ENCODE measurements at places on chromosomes 7 and 10. TPM values are rescaled to one million over a fixed set of nuclear protein-coding genes. Genes with fewer than 3 reads are reported as not detected.

DNA sequence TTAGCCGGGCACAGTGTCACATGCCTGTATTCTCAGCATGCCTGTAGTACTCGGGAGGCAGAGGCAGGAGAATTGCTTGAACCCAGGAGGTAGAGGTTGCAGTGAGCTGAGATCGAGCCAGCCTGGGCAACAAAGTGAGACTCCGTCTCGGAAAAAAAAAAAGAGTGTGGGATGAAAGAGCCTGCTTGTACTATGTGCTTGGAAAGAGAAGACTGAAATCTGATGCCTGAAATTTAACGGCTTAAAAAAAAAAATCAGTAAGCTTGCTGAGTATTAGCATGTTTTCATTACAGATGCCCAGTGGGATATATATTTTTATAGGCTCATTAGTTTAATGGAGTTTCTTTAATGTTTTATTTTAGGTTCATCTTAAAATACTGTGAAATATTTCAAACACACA lies 4.2 kb downstream of the NT5C2 start:
- DNase-seq: no peak

DNA sequence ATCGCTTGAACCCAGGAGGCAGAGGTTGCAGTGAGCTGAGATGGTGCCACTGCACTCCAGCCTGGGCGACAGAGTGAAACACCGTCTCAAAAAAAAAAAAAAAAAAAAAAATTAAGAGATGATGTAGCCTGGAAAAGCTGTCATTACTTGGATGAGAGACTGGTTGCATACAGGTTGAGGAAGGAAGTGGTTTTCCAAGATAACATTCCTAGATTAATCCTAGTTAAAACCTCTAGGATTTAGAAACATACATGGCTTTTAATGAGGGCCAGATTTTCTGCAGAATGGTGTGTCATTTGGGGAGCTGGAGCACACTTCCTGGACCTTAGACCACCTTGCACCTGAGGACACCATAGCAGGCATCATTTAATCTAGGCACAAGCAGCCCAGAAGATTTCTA lies 17.8 kb downstream of the VWA2 start:
- DNase-seq: no peak

The OGDHL gene
- 10.4 TPM for total RNA-seq

- no peak for DNase-seq
Observed at GRCh38 chr10:7662522-7662921, 4.2 kb downstream of the ITIH5 start.

- no peak for DNase-seq
Observed at GRCh38 chr7:47581438-47581803, 490 bp downstream of the TNS3 start.

The OR13A1 gene
- total RNA-seq: 0.35 TPM

The SFXN4 gene
- 37.2 TPM for total RNA-seq

The ADRB1 gene
- 0.18 TPM for total RNA-seq

- no peak for DNase-seq
Observed at GRCh38 chr7:153567426-153567825, 484.8 kb upstream of the DPP6 start.

The BICC1 gene
- total RNA-seq: 9.3 TPM

The GSTO1 gene
- total RNA-seq: 65.5 TPM

The UCN3 gene
- not detected for total RNA-seq

The GNG11 gene
- 5.8 TPM for total RNA-seq

The COPG2 gene
- total RNA-seq: 56.4 TPM

GRCh38 chr10:132636358-132636757 lies 98.8 kb downstream of the INPP5A start:
- no peak for DNase-seq

DNA sequence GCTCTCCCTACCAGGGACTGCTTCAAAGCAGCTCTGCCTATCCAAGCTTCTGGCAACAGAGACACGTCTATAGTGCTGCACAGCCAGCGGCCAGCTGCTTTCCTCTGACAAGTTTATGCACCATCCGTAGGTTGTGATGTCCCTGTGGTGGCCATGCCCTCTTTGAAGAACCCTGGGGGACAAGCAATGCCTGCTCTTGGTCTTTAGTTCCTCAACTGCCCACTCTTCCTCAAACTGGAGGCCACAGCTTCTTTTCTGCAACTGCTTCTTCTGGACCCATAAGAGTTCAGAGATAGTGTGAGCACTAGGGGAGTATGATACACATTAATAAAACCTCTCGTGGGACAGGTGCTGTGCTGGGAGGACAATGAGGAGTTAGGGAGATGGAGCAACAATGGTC lies 164.9 kb downstream of the ELMO1 start:
- DNase-seq: no peak

DNA sequence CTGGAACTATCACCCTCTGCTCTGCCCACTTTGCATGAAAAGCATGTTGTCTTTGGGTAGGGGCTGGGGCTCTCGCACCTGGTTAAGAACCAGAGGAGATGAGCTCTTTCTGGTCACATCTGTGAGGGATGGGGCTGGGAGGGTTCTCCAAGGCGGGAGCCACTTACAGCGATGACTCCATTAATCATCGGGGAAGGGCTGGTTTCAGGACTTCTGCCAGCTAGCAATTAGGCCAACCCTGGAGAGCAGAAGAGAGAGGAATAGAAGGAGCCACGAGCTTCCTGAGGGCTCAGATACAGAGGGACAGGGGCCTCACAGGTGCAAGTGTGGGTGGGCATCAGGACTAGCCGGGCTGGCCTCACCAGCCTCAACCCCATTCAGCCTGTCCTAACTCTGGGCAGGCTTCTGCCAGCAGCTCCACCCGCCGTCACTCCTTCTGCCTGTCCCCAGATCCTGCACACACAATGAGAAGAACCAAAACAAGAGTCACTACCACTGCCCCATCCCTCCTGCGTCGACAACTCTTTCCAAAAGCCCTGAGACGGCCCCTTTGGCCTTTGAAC lies 8.4 kb downstream of the AQP1 start:
- DNase-seq: no peak

The SAMD8 gene
- total RNA-seq: 25.6 TPM

The TMEM213 gene
- total RNA-seq: not detected

GRCh38 chr10:132963430-132963960 lies 21.1 kb upstream of the CFAP46 start:
- DNase-seq: no peak

GRCh38 chr7:80097756-80098155 lies 36.9 kb upstream of the GNAI1 start:
- DNase-seq: no peak

DNA sequence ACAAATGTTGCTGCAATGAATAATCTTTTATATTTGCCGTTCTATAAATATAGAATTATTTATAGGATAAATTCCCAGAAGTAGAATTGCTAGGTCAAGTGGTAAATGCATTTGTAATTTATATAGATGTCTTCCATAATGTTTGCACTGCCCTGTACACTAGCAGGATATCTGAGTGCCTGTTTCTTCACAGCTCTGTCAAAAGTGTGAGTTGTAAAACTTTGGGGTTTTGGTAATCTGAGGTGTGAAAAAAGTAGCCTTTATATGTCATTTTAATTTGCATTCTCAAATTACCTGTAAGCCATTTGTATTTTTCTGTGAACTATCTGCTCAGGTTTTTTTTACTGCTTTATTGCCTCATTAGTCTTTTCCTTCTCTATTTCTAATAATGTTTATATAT lies 271.2 kb downstream of the NEBL start:
- no peak for DNase-seq

The FGFBP3 gene
- total RNA-seq: 3.7 TPM

GRCh38 chr7:118517275-118517674 lies 292.8 kb downstream of the ANKRD7 start:
- DNase-seq: no peak

The HTR5A gene
- total RNA-seq: not detected

The NODAL gene
- not detected for total RNA-seq

GRCh38 chr10:69568472-69569395 lies 4.5 kb downstream of the NEUROG3 start:
- no peak for DNase-seq
